Esophagus squamous epithelium (tissue), 5 donors: ENCODE measurements at places on chromosomes 2 and 18. TPM values are rescaled to one million over a fixed set of nuclear protein-coding genes. Genes with fewer than 3 reads are reported as not detected.

CFC1 gene
- total RNA-seq = not detected

MTCL1 gene
- 8.7 TPM for total RNA-seq

SLC30A3 gene
- total RNA-seq = 0.19 TPM

- DNase-seq = no peak
These were observed 185.7 kb downstream of the SMAD7 start for GRCh38 chr18:48765053-48765452.

L3MBTL4 gene
- total RNA-seq = 9.0 TPM

DNA sequence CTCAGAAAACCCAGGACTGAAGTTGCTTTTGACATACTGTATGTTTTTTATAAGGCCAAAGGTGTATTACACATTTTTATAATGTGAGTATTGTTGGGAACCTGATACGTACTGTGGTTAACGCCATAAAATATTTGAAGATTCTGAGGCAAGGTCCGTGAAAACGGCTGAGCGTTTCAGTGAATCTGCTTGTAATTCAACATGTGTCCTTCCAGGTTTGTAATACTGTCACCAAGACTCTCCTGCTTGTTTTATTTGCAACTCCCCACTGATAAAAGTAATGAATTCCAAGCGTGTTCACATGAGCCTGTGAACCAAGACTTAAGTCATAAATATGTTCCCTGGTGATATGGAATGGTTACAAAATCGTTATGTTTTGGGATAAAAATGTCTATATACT, 23.9 kb upstream of the FRZB start:
- DNase-seq = no peak

- DNase-seq = no peak
These were observed 309.0 kb upstream of the CDH2 start for GRCh38 chr18:28485918-28486317.

DNA sequence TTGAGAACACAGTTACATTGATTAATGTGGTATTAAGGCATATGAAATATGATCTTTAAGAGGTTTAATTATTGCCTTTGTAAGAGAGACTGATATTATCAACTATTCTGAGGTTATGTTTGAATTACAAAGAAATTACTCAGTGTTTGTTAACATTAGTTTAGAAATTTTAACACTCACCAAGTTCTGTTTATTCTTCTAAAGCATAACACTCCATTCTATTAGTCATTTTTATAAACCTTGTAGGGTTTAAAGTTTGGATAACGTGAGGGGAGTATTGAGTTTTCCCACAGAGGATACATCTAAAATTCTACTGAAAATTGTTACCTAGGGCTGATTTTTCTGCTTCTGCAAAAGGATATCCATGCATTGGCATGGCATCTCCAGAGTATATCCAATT, 7.7 kb downstream of the CCDC178 start:
- no peak for DNase-seq

- no peak for DNase-seq
These were observed 137.7 kb downstream of the ALPK2 start for GRCh38 chr18:58491113-58491696.

GRCh38 chr18:45060102-45060501, 379.4 kb downstream of the SETBP1 start:
- DNase-seq = no peak

DNA sequence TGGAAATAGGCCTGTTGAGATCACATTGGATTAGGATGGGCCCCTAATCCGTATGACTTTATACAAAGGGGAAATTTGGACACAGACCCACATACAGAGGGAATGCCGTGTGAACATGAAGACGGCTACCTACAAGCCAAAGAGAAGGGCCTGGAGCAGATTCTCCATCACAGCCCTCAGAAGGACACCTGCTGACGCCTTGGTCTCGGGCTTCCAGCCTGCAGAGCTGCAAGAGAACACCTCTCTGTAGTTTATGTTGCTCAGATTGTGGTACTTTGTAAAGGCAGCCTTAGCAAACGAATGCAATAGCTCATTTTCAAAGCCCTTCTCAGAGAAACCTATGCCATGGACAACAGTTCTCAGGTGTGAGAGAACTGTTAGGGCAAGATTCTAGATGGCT, 86.1 kb downstream of the LONRF2 start:
- DNase-seq = no peak

- no peak for DNase-seq
These were observed 57.9 kb upstream of the CXCR4 start for GRCh38 chr2:136175868-136176267.

DNA sequence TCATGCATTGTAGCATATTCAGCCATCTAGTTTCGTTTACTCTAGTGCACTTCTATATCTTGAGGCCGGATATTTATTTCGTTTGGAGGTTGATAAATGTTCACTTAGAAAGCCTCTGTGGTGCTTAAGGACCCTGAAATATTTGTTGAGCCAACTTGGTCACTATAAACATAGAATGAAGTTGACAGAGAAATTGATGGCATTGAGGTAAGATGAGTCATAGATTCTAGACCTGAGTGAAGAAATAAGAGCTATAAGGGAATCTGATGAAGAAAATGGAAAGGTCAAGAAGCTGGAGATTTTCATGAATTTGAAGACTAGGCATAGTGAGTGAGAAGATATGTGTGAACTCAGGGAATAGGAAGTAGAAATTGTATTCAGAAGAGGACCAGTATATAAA, 35.9 kb downstream of the EPC2 start:
- DNase-seq = no peak

GRCh38 chr2:85524336-85524908, 14.5 kb upstream of the MAT2A start:
- DNase-seq = no peak
